ENCODE measurements at places on chromosomes 2 and 18.

- DNase-seq = no peak
Measured at GRCh38 chr2:146853741-146854444, 990.9 kb upstream of the ACVR2A start.

DNA sequence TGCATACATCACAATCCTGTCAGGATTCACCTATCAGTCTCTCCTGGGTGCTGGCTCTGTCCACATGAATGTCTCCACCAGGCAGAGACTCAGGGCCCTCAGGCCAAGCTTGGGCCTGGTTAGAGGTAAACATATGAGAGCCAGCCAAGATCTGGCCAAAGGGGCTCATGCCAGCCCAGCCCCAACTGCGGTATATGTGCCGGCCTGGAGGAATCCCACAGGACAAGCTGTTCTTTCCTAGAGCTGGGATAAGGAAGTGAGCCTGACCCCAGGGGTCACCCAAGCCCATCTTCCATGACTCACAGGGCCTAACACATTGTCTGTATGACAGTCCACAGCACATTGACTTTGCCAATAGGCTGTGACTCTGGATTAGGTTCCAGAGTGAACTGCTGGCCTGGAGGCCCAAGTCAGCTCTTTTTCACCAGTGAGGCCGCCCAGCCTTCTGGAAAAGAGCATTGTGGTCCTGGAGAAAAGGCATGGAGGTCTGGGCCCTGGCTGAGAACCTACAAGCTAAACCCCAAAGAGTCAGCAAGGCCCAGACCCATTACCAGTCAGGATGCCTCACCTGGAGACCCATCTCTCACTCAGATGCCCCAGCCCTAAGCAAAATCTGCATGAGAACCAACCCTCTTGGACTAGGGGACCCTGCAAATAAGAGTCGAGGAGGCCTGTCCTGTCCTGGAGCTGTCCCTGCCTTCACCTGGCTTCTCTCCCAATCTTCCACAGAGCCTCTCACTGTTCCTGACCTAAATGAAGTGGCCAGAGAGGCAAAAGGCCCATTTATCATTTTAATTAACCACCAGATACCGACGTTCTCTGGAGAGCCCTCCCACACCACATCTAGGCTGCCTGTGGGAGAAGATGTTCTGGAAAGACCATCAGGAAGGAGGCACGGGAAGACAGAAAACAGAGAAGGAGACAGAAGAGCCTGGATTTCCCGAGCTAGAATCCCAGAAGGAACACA lies 120.9 kb upstream of the PKDCC start:
- no peak for DNase-seq

- no peak for DNase-seq
Measured at GRCh38 chr2:129587426-129588064, 391.9 kb upstream of the RAB6C start.

DNA sequence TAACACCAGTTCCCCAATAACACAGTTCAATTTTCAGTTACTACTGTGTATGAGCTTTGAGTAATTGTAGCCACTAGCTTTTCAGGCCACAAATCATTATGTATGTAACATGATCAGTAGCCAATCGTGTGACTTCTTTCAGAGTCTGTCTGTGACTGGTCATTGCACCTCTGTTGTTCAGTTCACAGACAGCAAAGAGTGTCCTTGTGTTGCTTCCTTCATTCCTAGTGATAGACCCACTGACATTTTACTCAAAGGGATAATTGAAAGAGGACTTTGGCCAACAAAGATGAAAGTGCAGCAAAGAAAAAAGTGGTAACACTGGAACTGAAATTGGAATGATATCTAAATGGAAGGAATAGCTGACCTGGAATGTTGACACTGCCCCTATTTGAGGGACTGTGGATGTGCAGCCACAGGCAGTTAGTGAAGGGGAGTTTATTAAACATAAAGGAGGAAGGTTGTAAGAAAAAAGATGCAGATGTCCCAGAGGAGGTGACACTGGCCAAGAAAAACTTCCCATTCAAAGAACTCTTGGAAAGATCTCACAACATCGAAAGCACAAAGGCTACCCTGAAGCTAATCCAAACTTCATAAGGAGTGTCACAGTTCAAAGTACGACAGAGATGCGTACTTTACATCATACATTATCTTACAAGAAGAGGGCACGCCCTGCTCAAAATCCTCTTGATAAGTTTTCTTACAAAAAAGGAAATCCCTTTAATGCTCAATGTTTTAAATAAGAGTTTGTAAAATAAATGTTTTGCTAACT lies 19.3 kb downstream of the TTC39C start:
- DNase-seq = no peak

DNA sequence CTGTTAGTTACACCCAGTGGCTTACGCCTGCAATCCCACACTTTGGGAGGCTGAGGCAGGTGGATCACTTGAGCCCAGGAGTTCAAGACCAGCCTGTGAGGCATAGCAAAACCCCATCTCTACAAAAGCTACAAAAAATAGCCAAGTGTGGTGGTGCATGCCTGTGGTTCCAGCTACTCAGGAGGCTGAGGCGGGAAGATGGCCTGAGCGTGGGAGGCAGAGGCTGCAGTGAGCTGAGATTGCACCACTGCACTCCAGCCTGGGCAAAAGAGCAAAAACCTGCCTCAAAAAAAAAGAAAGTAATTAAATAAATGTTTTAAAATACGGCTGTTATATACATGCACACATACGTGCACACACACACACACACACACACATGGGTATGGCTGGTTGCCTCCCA lies 194.8 kb downstream of the HDAC4 start:
- DNase-seq = no peak

GRCh38 chr2:48728295-48728694 lies 27.2 kb downstream of the LHCGR start:
- DNase-seq = no peak

DNA sequence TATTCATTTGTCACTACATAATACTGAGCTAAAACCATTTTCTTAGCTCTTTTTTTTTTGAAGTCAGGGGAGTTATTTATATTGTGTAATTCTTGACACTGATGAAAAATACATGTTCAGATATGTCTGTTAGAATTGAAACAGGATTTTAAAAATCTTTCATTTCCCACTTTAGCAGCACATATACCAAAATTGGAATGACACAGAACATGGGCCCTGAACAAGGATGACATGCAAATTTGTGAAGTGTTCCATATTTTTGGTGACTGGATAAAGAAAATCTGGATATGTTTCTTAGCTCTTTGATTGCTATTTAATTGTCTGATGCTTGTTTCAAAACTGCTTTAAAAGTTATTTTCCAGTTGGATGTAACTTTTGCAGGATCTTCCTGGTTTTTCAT lies 1963.9 kb upstream of the LRRTM1 start:
- DNase-seq = no peak

GRCh38 chr2:219081701-219082331 lies 21.1 kb upstream of the IHH start:
- no peak for DNase-seq

GRCh38 chr2:55965276-55965675 lies 41.7 kb upstream of the EFEMP1 start:
- no peak for DNase-seq

- DNase-seq = no peak
Measured at GRCh38 chr18:48542513-48543181, 3.8 kb downstream of the CTIF start.

DNA sequence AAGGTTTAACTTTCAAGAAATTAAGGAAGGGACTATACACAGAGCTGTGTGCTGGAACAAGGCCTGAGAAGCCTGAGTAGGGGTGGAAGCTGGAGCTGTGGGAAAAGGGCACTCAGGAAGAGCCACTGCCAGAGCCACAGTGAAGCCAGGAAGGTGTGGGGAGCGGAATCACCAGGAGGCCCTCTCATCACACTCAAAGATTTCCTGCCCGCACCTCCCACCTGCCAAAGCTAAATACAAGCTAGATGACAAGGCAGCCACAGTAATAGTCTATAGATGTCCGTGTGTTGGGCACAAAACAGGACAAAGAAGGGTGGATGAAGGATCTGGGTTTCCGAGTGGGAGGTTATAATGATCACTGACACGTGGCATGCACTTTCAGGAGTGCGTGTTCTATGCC lies 126.0 kb downstream of the ZNF532 start:
- DNase-seq = no peak

GRCh38 chr2:73257425-73258125 lies 23.5 kb downstream of the CCT7 start:
- DNase-seq = no peak

DNA sequence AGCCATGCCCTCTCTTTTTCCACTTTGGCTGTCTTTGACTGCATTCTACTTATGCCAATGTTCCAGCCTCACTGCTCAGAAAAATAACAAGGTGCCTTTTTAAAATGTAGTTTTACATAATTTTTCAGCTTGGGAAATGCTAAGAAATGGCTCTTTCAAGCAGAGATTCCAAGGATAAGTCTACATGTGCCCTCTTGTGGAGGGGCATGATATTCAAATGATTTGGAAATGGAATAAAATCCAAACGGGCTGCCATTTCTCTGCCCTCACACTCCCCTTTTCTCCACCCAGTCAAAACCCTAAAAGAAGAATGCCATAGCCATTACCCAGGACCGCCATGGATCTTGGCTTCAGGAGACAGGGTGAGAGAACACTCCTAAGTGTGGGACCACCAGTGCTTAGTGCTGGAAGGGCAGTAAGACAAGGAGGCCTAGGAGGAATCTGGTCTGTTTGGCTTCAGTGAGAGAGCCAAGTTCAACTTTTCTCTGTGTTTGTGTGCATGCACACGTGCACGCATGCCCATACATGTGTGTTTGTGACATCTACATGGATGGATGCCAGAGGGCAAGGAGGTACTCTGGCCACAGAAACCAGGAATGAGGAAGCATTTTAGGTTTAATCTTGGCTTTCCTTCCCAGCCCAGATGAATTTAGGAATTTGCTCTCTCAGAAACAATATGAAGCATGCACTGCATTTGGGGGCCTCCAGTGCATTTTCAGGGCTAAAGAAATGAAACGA lies 174.0 kb upstream of the SLC14A2 start:
- DNase-seq = no peak

- DNase-seq = no peak
Measured at GRCh38 chr2:226775032-226775509, 24.5 kb downstream of the IRS1 start.

GRCh38 chr2:108621087-108621559 lies 86.9 kb downstream of the LIMS1 start:
- peak; percentile 56 for DNase-seq

DNA sequence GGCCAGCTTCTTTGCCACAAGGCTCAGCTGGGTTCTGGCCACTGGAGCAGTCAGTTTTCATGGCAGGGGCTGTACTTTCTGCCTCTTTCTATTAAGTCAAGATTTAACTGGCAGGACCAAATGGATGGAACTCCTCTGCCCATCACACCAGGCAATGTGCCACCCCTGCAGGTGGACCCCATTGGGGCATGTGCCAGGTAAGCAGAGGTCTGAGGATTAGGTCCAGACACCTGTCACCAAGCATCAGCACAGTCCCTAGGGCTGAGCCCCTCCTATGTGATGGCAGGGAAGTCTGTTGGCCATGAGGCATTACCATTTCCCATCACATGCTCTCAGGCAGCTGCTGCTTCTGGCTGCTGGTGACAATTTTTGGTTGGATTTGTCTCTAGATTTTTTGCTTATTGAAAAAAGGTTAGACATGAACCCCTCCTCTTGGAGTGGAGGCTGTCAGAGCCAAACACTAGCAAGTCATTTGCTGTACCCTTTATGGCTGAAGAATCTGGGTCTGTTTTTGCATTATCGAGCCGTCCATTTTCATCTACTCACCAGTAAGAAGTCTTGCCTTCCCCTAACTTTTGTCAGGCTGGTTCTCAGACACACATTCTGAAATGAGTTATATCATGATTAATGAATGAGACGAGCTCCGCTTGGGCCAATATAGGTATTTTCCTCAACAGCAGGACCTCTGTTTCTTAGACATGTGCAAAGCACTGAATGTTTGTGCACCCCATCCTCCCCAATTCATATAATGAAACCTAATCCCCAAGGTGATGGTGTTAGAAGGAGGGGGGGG lies 328.0 kb downstream of the TSN start:
- DNase-seq = no peak

- no peak for DNase-seq
Measured at GRCh38 chr18:6058941-6059340, 163.6 kb upstream of the TMEM200C start.

GRCh38 chr2:85266146-85267041 lies 61.4 kb downstream of the TGOLN2 start:
- peak; percentile 20 for DNase-seq

DNA sequence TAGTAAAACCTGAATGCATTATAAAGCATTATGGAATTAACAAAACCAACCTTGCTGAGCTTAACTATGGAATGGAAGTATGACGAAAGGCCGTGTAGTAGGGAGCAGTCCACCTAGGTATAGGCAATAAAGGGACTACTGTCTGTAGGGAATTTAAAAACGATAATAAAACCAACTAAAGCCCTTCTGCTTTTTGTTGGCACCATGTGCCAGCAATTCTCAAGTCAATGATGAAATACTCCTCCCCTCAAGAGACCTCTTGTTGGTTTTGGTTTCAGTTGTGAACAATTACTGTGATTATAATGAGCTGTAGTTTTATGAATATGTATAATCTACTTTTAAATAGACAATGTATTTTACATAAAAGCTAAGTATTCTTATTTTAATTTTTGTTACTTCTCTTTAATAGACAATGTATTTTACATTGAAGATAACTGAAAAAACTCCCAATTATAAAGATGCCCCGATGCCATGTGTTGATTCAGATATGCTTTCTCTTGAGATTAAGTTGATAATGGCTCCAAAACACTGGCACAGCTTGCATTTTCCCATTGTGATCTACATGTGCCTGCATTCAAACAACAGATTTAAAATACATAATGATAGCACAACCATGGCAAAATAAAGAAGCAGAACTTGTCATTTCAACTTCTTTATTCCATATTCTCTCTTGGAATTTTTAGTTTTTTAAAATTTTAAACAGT lies 55.5 kb upstream of the ZDBF2 start:
- DNase-seq = no peak

- no peak for DNase-seq
Measured at GRCh38 chr2:8376603-8377410, 305.0 kb upstream of the ID2 start.

DNA sequence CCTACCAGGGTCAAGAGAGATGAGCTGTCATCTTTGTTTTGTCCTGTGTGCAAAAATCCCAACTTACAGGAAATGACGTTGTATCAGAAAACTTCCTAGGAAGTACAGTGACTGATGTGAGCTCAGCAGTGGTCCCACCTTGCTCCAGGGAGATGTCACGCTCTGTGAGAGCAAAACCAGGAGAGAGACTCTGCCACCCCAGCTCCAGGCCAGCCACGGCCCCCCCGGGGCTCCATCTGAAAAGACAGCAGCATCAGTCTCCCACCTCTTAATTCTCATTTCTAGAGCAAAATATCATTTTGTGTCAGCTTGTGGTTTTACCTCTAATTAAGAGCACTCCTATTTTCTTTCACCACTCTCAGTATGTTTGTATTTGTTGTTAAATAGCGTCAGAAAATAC lies 57.5 kb downstream of the MYL12B start:
- no peak for DNase-seq

- no peak for DNase-seq
Measured at GRCh38 chr2:128867936-128868636, 549.4 kb upstream of the HS6ST1 start.

Data from stimulated activated CD8-positive, alpha-beta memory T cell treated with anti-CD3 and anti-CD28 coated beads, Interleukin-12 subunit alpha, Interleukin-12 subunit beta, amount 100 ng/mL, for 4 hours (primary cell).